ENCODE measurements at places on chromosomes 11 and 22. TPM values are rescaled to one million over a fixed set of nuclear protein-coding genes. Genes with fewer than 3 reads are reported as not detected.

The JOSD1 gene
- total RNA-seq, result 52.1 TPM

The CCDC88B gene
- 1.8 TPM for total RNA-seq

The HTATIP2 gene
- total RNA-seq, result 36.7 TPM

DNA sequence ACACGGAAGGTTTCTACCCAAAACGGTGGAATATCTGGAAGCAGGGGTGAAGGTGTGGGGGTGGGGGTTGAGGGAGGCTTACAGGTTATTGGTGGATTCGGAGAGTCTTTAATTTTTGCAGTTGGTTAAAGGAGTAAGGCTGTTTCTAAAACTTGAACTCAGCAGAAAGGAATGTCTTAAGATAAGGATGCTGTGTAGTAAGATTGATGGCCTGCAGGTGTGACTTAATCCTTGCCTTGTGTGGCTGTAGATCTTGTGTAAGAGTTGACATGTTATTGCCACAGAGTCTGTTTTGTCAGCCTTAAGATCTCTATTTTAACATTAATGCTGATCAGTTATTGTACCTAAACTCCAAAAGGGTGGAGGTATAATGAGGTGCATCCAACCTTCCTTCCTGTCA lies 16.4 kb upstream of the OR6M1 start:
- no peak for DNase-seq

The MS4A6E gene
- total RNA-seq, result not detected

- no peak for DNase-seq
Observed at GRCh38 chr11:45050111-45050510, 96.3 kb upstream of the PRDM11 start.

GRCh38 chr11:19116276-19116970 lies 545 bp upstream of the ZDHHC13 start:
- DNase-seq, result no peak

- no peak for DNase-seq
Observed at GRCh38 chr11:34600339-34601084, 20.4 kb upstream of the EHF start.

- DNase-seq, result no peak
Observed at GRCh38 chr11:21640491-21640890, 552.4 kb upstream of the ANO5 start.

GRCh38 chr11:131903074-131903473 lies 532.7 kb downstream of the NTM start:
- no peak for DNase-seq

- no peak for DNase-seq
Observed at GRCh38 chr11:35292279-35292678, 127.1 kb downstream of the SLC1A2 start.

The PDGFB gene
- total RNA-seq, result not detected

- peak; percentile 16 for DNase-seq
Observed at GRCh38 chr11:86176165-86176884, 68.2 kb upstream of the EED start.

DNA sequence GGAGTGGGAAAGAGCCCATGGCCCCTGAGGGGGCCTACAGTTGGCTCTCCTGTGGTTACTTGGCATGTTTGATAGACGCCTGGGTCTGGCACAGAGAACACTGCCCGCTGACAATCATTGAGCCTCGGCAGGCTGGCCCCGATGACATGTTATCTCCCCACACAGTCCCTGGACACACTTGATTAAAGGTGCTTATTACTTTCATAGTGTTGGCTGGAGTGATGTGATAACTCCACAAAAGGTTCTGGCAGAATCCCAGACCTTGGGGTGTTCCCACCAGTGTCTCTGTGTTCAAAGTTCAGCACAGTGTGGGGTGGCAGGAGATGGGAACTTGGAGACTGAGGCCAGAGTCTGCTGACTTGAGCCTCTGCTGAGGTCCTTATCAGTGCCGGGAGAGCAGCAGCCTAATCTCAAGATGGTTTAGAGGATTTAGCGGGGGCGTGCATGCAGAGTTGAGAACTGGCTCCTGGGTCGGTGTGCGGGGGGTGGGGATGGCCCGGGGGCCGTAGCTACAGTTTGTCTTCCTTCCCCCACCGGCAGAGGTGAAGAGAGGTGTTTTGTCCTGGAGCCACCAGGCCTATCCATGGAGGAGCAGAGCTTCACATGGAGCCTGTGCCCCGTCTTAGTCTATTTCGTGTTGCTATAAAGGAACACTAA lies 22.5 kb downstream of the PARVB start:
- DNase-seq, result no peak

DNA sequence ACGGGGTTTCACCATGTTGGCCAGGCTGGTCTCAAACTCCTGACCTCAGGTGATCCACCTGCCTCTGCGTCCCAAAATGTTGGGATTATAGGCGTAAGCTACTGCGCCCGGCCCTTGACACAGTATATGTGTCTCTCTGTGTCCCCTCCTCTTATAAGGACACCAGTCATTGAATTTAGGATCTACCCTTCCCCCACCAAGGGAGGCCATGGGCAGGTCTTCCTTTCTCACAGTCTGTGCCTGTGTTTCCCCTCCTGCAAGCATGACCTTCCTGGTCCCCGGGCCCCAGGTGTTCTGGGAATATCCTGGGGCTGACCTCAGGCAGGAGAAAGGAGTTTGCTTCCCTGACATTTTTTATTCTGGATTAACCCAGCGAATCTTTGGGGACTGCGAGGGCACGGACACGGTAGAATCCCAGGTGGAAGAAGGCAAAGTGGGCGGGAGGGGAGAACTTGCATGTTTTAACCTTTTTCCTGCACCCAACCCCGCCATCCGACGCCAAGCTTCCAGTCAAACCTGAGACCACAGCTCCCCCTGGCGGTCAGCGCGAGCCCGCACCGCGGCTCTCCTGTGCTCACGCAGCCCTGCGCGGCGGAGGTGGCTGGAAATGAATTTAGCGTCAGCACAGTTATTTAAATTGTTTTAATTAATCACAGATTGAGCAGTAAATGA lies 42.1 kb upstream of the ISX start:
- DNase-seq, result peak; percentile 18

DNA sequence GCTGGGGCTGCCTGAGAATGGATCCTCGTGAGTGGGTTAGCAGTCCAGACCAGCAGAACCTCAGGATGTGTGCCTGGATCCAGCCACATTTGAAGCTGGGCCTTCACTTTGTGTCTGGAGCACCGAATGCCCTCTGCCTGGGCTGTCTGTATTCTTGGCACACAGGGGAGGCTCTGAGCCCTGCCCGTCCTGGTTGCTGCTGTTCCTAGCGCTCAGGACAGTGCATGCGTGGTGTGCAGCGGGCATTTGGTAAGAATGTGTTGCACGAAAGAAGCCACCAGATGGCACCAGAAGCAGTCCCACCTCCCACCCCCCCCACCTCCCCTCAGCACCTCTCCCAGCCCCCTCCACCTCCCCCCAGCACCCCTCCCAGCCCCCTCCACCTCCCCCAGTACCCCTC lies 4.1 kb upstream of the MAPK11 start:
- DNase-seq, result peak; percentile 44

GRCh38 chr11:114216796-114217180 lies 79.4 kb upstream of the NNMT start:
- no peak for DNase-seq

DNA sequence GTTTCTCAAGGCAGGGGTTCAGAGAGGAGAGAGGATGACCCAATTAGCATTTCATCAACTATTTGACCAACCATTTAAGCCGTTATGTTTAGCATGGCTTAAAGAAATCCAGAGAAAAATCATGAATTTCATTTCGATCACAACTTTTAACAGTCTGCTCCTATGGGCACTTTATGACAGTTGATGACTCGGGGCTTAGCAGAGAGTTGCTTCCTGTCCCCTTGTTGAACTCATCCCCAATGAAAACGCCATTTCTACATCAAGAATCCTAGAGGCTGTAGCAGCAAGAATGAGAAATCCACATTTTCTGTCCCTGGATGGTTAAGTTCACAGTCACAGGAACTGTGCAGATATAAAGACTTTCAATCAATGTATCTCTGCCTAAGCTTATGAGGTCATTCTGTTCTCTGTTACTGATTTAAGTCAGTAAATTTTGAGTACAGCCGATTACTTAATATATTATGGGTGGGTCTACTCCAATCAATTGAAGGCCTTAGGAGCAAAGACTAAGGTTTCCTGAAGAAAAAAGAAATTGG lies 81.1 kb downstream of the BDNF start:
- no peak for DNase-seq

The ADORA2A gene
- total RNA-seq, result not detected

DNA sequence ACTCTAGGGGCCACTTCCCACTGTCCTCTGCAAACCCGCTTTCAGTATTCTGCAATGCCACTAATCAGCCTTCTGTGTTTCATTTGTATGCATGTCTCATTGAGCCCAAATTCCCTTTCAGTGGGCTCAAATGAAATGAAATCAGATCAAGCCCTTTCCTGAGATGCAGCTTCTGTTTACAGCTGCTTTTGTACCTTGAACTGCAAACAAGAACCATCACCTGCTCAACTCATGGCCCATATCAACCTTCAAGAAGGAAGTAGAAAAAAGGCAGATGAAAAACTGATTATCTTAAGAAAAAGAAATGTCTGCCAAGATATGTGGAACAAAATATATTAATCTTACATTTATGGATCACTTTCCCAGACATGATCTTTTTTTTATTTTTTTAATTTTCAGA lies 141.1 kb upstream of the ARHGAP42 start:
- DNase-seq, result no peak

The HORMAD2 gene
- total RNA-seq, result not detected

The TPBGL gene
- total RNA-seq, result not detected

Measured in H4 (cell line).